ENCODE measurements at places on chromosomes 11 and 22.
A peak's percentile ranks its signal among the peaks of the same experiment; 100 is the strongest.

DNA sequence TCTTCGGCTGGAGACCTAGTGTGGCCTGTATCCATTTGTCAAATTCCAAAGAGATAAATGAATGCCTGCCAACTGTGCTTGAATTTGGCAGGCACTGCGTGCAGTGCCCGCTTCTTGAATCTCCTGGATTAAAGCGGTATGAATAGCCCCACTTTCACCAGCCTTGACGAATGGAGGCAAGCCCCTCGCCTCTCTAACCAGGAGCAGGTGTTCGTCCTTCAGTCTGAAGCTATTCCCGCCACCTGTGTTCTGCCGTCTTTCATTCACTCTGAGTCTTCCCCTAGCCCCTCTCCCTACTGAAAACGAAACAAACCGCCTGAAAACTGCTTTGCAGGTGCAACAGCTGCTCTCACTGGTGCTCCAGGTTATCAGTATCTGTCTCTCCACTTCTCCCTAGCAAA lies 11.2 kb downstream of the NLRP14 start:
- no peak for DNase-seq

GRCh38 chr11:2930704-2931419 lies 1.6 kb upstream of the PHLDA2 start:
- peak; percentile 28 for DNase-seq

DNA sequence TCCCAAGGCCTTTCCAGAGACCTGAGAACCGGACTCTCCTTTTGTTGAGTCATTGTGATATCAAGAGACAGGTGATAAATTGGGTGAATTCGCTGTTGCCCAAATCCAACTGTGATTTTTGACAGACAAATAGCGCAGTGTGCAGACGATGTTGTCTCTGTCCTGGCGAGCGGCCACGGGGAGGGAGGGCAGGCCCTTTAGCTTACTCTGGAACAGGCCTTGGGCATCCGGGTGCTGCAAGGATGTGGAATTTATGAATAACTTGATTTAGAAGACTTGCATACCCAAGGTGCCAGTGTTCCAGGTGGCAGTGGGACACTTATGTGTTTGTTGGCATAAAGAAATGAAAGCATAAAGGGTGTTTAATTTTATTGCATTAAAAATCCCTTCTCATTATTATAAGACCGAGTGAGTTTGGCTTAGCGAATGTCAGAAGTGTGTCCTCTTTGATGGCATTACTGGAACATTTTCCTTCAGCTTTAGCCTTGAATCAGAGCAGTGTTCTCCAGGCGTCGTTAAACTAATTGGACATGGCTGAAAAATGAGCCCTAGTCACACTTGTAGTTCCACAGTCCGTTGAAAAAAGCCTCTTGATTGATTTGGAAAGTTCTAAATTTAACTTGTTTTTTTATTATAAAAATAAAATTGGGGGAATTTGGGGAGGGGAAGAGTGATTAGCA lies 9.4 kb downstream of the LDLRAD3 start:
- no peak for DNase-seq

DNA sequence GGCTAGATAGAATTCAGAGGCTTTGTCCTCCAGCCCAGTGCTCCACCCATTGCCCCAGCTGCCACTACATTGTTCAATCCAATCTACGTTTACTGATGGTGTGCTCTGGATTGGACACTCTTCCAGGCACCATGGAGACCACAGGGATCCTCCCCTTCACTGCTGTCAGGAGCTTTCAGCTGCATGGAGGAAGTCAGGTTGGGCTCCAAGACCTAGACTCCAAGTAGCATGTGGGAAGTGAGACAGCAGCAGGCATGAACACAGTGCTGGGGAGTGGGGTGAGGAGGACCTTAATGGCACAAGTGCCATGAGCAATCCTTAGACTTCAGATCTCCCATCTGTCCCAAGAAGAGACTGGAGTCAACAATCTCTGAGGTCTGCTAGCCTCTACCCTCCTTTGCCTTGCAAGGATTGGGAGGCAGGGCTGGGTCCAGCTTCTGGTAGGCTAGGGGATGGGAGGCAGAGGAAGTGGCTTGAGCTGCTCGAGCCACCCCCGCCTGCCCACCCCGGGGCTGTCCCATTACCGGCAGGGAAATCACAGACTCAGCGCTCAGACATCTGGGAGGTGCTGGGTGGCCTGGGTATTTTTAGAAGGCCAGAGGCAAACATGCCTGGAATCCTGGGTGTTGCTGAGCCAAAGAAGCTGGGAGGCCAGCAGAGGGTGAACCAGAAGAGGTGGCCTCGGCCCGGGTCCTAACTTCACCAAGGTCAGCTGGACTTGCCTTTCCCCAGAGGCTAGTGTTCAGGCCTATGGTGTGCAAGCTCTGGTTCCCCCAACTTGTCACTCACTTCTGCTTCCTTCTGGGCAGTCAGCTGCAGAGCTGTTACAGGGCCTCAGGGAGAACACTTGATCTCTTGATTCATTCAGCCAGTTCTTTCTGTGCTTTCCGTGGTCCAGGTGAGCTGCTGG lies 15.2 kb upstream of the FCHSD2 start:
- peak; percentile 72 for DNase-seq

DNA sequence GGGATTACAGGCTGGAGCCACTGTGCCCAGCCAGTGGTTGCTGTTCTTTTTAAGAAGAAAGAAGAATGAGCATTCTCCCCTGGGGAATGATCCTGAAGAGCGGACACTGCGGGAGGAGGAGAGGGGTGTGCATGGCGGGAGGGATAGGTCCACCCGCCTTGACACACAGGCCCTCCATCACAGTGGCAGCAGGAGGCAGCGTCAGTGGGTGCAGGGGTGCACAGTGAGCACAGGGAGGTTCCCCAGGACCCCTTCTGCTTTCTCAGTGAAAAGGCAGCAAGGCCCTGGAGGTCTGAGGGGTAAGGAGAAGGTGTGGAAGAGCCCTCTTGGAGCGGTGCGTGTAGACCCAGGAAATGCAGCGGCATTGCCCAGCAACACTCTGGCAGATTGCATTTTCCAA lies 28.9 kb upstream of the CBX7 start:
- DNase-seq = no peak

GRCh38 chr11:2164861-2165555 lies 4.0 kb upstream of the INS start:
- DNase-seq = no peak

DNA sequence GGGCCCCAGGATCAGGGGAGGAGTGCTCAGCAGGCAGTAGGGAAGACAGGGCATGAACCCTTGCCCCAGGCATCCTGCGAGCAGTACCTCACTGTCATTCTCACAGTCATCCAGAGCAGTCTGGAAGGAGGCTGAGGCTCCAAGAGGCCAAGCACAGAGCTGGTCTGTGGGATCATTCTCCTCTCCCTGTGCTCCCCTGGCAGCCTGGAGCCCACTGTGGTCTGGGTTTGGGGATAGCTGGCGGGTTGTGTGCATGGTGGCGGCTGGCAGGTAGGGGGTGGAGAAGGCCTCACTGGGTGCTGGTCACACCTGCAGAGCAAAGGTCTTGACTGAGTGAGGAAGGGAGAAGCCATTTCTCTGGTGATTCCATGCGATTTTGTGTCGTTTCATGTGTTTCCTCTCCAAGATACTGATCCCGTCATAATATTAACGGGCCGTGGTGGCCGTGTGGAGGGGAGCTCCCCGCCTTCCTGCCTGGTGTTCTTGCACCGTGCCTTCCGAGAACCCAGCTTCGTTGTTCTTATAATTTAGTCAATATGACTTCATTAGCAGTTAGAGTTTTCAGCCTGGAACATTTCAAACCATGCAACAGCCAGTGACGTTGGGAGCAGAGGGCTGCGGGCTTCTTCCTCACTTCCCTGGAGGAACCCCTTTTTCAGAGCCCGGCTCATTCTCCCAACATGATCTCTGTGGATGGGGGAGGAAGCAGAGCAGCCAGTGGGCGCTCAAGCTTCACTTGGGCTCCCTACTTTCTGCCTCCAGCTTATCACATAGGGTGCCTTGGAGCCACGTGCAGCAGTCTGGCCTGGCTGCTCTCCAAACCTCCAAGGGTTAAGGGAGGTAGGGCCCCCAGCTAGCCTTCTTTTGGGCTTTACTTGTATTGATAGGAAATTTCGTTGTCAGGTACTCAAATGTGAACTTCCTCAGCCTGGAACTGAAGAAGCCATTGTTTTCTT lies 20.8 kb upstream of the ADORA2A start:
- DNase-seq = no peak

DNA sequence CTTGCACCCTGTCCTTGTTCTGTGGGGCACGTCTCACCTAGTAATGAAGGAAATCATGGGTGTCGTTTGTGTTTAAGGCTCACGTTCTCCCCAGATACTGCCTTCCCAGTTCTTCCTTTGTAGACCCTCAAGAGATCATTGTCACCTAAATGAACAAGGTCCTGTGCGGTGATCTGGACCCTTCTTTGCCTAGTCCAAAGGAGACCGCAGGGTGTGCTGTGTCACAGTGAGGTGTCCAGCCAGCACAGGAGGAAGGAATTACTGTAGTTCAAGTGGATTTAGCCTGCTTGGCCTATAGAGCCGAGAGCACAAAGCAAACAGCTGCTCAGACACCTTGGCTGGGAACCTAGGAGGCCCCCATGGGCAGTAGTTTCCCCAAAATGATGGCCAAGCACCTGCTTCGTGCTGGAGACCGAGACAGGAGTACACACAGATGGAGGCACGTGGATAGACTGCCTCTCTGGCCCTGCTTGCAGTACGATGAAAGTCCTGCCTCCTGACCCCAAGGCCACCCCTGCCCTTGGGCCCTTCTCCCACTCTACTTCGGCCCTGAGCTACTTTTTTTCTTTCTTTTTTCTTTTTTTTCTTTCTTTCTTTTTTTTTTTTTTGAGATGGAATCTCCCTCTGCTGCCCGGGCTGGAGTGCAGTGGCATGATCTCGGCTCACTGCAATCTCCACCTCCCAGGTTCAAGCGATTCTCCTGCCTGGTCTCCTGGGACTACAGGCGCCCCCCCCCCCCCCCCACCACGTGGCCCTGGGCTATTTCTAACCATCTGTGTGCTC lies 19.4 kb upstream of the PPFIA1 start:
- no peak for DNase-seq

GRCh38 chr11:19577976-19578619 lies 134.5 kb upstream of the NAV2 start:
- DNase-seq = peak; percentile 92

DNA sequence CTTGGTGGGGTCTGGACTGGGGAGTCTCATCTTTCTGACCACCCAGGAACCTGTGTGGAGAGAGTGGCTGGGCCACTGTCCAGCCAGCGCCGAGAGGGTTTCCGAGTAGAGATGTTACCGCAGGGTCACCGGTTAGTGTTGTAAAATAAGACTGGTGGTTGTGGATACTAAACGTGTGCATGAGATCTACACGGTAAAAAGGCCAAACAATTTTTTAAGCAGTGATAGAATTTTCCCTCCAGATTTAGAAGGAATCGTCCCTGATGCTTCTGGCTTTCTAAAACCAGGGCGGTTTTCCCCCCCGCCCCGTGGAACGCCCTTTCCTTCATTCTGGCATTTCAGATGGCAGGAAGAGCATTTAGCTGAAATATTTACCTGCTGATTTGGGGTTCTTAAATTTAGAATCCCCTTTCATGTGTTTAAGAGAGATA lies 72.6 kb upstream of the PPARA start:
- DNase-seq = no peak

- DNase-seq = no peak
Measured at GRCh38 chr11:69985331-69985640, 92.8 kb upstream of the ANO1 start.

- peak; percentile 61 for DNase-seq
Measured at GRCh38 chr22:27790376-27791158, 11.0 kb downstream of the MN1 start.

Measured in fibroblast of skin of right biceps (primary cell).